ENCODE measurements at places on chromosomes 1 and 21.

DNA sequence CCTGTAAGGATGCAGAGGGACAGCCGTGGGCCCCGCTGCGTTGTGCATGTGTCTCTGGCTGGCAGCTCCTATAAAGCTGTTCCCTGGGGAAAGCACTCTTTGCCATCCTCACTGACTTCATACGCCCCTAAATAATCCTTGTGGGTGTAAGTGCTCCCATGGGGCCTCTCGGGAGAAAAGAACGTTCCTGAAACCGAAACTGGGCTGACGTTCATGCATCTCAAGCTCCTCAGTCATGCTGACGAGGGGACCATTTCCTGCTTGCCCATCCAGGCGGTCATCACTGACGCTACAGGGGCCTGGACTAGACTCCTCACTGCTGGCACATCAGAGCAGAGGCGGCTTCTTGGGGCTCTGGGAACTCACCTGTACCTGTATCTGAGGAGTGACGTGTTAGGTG lies 73.1 kb upstream of the USP24 start:
- DNase-seq = no peak

DNA sequence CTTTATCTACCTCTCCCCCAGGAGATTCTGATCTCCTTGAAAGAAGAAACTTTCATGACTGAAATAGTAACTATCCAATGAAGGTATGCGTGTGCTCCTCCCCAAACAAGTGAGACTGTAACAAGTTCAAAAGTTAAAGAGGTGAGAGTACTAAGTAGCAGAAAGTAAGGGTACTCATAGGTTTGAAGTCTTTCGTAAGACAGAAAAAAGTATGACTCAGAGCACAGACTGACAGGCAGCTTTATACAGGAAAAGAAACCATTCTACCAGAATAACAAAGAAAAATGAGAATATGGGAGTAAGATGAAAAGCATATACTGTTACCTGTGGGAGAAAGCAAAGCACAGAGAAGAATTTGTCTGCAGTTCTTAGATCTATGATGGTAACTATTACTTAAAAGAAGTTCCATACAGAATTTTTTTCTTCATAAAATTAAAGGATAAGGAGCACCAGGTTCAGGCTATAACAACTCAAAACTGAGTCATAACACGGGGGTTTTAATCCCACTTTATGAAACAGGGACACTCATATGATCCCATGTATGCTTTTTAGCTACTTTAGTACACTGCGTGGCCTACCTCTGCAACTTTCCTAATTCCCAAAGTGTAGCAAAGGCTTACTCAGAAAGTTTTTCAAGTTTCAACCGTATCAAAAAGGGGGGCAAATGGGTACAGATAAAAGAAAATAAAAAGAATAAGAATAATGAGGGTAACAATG lies 52.0 kb downstream of the FOXJ3 start:
- DNase-seq = no peak

DNA sequence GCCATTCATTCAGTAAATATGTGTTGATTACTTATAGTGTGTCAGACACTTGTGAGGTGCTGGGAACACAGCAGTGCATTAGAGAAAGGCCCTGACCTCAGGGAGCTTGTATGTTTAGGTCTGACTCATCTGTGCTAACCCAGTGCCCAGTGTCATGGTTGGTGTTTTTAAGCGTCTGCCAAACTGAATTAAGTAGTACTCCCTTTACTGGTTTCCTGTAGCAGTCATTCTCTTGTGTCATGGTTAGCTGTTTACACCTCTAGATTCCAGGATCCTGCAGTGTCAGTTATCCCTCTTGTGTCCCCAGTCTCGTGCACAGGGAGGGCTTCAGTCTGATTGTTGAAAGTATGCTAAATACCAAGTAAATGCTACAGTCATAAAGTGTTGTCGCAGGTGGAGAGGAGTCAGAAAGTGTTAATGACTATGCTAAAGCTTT lies 14.2 kb downstream of the UCK2 start:
- peak; percentile 33 for DNase-seq

DNA sequence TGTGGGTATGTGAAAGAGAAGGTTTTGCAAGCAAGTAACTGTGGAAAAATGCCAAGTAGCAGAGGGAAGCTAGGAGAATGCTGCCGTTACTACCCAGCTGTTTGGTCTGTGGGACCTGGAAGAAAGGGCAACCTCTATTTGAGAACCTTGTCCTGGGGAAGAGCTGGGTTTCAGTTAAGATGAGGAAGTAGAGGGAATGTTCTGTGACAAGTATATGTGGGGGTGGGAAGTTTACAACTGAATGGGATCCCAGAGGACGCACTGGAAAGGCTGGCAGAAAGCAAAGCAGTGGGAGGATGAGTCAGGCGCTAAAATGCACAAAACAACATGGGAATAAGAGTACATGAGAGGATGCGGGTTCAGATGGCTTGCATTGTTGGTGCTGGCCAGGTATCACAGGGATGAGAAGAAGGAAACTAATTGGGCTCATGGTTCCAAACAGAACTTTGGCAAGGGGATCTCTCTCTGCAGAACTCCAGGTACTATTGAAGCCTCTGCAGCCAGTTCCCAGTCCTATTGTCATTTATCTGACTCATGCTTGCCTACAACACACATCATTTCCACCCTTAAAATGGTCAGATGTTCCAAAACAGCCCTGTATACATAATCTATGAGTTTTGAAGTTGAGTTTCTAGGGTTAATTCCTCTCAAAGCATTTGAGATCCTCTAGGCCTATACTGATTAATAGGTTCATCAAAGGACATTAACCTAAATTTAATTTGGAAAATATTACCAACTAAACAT lies 88.5 kb upstream of the VAV3 start:
- no peak for DNase-seq

DNA sequence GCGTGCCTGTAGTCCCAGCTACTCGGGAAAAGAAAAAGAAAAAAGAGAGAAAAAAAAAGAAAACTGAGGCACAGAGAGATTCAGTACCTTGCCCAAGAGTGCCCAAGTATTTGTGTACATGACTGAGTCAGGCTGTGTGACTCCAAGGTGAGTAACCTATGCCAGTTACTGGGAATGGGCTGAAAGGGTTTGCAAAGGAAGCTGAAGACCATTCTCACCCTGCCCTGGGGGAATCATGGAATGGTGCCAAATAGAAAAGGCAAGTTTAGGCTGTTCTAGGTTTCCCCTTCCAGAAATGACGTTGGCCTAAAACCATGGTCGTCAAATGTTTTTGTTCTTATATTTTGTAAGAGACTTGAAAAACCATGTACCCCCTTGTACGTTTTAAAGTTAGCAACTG lies 37.9 kb upstream of the LRIG2 start:
- DNase-seq = no peak

DNA sequence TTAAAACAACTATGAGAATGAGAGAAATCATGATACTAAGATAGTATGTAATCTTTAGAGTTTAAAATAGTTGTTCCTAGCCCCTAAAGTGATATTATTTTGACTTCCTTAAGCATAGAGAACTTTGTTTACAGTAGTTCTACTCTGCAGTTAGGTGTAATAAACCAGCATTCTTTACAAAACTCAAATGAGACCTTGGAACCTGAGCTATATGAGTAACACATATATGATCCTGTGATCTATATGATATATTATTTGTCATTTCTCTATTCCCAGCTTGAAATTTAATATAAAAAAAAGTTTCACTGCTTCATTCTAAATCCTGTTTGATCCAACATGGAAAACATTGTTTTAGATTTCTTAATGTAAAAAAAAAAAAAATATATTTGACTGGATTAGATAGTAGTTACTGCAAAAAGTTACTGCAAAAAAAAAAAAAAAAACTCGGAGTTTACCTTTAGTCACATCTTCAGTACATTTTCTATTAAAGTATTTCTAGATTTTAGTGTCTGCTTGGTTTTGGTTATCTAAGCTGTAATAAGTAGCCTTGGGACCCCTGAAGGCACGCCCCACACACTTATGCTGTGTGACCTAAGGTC lies 463.8 kb downstream of the USP25 start:
- DNase-seq = no peak

DNA sequence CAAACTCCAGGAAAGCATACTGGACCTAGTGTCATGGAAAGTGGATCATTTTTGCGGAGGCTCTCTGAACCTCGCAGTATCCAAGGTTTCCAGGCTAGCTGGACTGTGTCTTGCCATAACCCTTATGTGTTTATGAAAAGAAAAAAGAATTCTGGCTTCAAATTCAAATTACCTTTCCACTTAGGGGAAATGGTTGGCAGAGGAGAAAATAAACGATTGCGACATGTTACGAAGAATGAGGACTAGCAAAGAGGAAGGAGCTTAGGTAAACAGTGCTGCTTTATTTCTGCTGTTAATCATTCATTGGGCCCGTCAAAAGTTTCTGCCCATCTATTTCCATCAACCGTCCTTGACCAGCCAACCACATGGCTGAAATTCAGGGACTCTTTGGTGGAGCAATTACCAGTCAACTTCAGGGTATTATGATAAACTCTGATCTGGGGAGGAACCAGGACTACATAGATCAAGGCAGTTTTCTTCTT lies at the start of gene C4BPA:
Gene C4BPA, plus strand, starts transcription at position 342 of the 482 bp plus-strand sequence. CDS start 8,793 bp downstream, outside the sequence.
- DNase-seq = no peak

DNA sequence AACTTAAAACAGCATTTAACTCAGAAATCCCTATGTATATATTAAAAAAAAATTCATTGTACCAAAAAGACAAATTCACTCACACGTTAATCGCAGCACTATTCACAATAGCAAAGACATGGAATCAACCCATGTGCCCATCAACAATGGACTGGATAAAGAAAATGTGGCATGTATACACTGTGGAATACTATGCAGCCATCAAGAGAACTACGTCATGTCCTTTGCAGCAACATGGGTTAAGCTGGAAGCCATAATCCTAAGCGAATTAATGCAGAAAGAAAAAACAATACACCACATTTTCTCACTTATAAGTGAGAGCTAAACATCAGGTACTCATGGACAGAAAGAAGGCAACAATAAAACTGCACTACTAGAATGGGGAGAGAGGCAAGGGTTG lies 99.4 kb downstream of the FAF1 start:
- no peak for DNase-seq

DNA sequence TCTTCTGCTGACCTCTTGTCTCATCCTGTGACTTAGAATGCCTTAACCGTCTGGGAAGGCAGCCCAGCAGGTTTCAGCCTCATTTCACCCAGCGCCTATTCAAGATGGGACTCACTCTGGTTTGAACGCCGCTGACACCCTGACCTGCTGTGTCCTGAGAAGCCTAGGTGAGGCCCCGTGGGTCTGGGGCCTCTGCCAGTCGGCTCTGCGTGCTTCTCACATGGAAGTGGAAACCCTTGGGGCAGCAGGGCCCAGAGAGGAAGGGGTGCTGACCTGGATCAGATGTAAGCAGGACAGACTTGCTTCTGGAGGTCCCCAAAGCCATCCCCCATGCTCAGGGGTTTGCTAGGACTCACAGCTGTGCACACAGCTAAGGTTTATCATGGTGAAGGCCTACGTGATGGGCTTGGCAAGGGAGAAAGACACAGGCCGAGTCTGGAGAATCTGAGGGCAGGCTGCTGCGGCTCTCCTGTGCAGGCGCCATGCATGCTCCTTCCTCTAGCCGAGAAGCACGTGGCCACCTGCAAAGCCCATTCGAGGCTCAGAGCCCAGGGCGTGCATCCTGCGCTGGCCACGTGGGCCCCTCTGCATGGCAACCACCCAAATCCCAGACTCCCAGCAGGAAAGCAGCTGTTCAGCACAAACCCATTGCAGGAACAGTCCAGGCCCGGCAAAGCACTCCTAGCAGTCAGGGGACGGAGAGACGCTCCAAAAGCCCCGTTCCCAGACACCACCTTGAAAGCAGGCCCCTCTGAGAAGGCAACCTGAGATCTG lies 3.8 kb downstream of the TRPM2 start:
- no peak for DNase-seq

GRCh38 chr1:25476186-25477097 lies 45.7 kb downstream of the MACO1 start:
- DNase-seq = no peak

DNA sequence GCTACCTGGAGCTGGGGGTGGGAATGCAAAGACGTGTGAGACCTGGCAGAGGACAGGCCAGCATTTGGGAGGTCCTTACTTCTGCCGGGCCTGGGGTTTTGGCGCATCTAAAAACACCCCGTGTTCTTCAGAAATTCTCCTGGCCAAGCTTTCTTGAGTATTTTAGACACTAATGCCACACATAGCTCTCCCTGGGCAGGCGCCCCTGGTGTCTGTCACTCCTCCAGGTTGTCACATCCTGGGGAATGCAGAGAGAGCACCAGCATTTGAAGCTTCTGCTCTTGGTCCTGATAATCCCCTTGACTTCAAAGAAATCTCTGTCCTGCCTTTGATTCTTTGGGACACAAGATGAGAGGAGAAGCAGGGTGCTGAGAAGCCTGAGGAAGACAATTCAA lies 6.0 kb downstream of the CAPN9 start:
- DNase-seq = no peak

DNA sequence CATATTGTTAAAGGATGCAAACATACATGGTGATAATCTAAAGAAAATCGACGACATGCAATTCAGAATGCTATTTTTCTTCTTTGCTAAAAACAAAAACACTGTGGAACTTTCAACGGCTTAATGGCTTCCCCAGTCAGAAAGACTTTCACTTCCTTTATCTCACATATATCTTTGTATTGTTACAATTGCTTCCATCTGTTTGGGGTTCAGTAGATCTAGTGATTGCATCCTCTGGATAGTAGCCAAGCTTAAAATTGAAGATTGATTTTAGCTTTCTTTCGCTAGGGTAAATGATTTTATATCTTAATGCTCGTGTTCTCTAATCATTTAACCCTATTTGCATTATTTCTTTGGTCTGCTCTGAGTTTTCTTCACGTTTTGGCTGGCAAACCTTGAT lies 31.8 kb upstream of the ADAMTS1 start:
- DNase-seq = no peak

- DNase-seq = no peak
Observed at GRCh38 chr21:42203936-42204335, 15.0 kb upstream of the ABCG1 start.

DNA sequence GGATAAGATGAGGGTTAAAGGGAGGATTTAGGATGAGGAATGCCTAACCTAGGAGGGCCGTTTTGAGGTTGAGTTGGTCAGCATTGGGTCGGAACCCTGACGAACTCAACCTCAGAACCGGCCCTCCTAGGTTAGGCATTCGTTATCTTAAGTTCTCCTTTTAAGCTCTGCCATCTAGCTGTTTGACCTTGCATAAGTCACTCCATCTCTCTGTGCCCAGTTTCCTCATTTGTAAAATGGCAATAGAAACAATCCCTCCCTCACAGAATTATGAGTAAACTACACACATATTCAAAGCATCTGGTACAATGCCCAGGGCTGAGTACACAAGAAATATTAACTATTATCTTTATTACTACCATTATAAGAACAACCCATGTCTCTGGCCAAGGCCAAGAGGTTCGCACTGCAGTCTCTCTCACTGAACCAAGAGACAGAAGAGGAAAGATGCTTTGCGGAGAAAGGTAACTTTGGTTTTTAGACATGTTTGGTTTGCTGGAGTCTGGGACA lies 4.8 kb downstream of the ABCB10 start:
- no peak for DNase-seq

- DNase-seq = no peak
Observed at GRCh38 chr1:2132222-2133038, 62.1 kb downstream of the FAAP20 start.

- no peak for DNase-seq
Observed at GRCh38 chr1:14585728-14586127, 12.8 kb upstream of the KAZN start.

- DNase-seq = peak; percentile 56
Observed at GRCh38 chr1:9235096-9235459, 504 bp downstream of the H6PD start.

Measured in A549 (cell line).